ENCODE measurements at places on chromosomes 7 and 10. TPM values are rescaled to one million over a fixed set of nuclear protein-coding genes. Genes with fewer than 3 reads are reported as not detected.
A peak's percentile ranks its signal among the peaks of the same experiment; 100 is the strongest.

PNLIPRP1 gene
- total RNA-seq: not detected

TOMM7 gene
- 704 TPM for total RNA-seq

DNA sequence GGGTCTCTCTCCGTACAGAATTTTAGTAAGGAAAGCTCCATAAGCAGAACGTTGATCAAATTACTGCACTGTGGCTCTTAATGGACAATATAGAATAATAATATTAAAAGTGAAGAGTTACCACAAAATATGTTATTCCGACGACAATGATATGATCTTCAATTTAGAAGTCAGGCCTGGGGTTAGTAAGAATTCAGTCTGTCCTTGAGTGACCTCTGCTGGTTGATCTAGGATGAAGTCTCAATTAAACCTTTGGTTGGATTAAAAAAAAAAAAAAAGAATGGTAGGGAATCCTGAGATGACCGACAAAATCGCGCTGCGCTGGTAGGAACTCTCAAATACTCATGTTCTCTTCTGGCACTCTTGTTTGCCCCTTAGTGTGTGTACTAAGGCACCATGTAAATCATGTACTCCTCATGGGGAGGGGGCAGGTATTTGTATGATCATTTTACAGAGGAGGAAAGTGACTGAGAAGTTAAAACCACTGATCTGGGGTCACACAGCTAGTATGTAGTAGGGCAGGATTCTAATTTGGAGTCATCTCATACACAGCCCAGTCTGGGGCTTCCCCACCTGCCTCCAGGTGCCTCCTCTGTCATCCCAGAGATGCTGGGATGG lies 161.3 kb upstream of the NPVF start:
- no peak for DNase-seq

GRCh38 chr10:7634142-7634894 lies 32.4 kb downstream of the ITIH5 start:
- peak; percentile 67 for DNase-seq

GRCh38 chr7:23067271-23067670 lies 38.3 kb upstream of the KLHL7 start:
- DNase-seq: no peak

- DNase-seq: no peak
These were observed 305.4 kb upstream of the PODXL start for GRCh38 chr7:131861620-131862346.

GRCh38 chr10:69733791-69734261 lies 67.9 kb upstream of the COL13A1 start:
- no peak for DNase-seq

DNA sequence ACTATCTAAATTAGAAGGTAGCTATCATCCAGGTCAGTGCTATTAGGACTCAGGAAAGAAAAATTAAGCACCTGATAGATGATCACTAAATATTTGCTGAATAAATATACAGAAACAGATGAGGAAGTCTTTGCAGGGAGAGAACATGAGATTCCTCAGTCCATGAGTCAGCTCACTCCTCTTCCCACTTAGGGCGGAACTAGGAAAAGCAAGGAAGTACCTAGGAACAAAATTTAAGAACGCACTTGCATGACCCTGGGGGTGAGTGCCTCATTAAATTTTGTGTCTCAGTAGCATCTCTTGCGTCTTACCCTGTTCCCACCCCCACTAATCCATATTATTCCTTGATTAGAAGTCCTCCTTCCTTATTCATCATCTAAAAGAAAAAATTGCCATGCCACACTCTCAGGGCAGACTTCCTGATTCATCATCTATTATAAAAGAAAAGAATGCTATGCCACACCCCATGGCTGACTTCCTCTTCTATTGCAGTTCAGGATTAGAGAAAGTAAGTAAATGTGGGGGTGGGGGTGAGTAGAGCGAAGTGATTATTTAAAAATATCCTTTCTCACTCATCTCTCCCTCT lies 208.8 kb downstream of the THSD7A start:
- DNase-seq: no peak

- no peak for DNase-seq
These were observed 55.4 kb upstream of the HELLS start for GRCh38 chr10:94489976-94490788.
